MCF 10A (cell line): ENCODE measurements at places on chromosomes 16 and 17.

DNA sequence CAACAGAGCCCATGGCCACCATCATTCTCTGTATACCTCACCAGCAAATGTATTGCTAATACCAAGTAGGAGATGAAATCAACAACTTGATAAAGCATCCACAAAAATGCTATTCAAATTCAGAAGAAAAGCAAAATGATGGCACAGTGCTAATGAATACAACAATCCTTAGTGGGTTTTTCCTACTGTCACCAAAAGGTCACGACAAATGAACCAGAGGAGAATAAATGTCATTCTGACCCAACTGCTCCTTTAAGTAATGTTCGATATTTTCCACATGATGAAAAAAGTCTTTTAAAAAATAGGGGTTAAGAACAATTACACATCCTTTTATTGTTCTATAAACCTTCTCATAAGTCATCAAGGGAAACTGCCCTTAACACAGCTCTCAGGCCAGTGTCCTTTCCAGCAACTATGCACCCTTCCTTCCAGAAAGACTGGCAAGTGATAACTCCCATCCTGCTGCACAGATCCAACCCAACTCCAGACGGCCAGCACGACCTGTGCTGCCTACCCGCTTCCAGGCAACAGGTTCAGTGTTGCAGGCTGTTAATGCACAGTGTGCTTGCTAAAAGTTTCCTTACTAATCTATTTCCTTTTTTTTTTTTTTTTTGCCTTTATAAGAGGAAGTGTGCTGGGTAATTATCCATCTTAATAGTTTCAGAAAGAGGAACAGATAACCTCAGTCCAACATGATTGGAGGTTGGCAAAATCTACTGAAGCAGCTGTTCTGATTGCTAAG is 15.4 kb downstream of the FBXO31 start:
- peaks cover 9% of the 10 kb centered on the region for H3K4me1 ChIP-seq
- no peak overlapping the region for H3K27ac ChIP-seq
- H3K4me3 ChIP-seq: no peak overlapping the region
- H3K36me3 ChIP-seq: peaks cover 34% of the 10 kb centered on the region

DNA sequence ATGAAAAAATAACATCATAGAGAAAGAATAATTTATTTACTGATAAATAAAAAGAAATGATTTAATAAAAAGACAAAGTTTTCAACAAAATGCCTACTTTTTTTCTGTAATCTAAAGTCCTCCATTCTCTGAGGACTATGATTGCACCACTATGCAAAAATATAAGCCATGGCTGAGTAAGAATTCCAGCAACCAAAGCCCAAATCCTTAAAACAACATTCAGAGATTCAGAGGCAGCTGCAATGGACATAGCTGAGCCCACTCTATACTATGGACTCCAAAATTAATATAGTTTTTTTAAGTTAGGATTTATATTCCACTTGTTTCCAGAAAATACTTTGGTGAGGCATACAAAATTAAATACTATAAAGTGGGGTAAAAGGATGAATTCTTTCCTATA is 169.5 kb upstream of the C17orf78 start:
- no peaks in the 10 kb centered on the region for H3K4me1 ChIP-seq
- no peak overlapping the region for H3K27ac ChIP-seq
- no peak overlapping the region for H3K4me3 ChIP-seq
- DNase-seq: no peak

GRCh38 chr17:16415031-16415924 is at the start of gene TRPV2:
Gene TRPV2 (plus strand): TSS chr17:16415571. CDS start chr17:16417669, 2,098 bp downstream.
- H3K4me3 ChIP-seq: no peak within 1 kb of the TSS
- DNase-seq: peak; percentile 45
- peaks cover 9% of the 10 kb centered on the region for H3K4me1 ChIP-seq
- H3K27ac ChIP-seq: no peak within 1 kb of the TSS
- H3K27me3 ChIP-seq: no peaks in the 10 kb centered on the region

- H3K36me3 ChIP-seq: no peaks in the 10 kb centered on the region
- peaks cover 11% of the 10 kb centered on the region for H3K4me1 ChIP-seq
These were observed 40.1 kb upstream of the ZFP90 start for GRCh38 chr16:68499006-68499405.

GRCh38 chr16:50611332-50611934 is 63.2 kb downstream of the NKD1 start:
- DNase-seq: peak; percentile 25
- H3K27me3 ChIP-seq: no peaks in the 10 kb centered on the region
- H3K4me3 ChIP-seq: no peak overlapping the region
- H3K27ac ChIP-seq: no peak overlapping the region
- no peaks in the 10 kb centered on the region for H3K4me1 ChIP-seq

GRCh38 chr17:73284906-73285602 is 23.4 kb upstream of the CPSF4L start:
- peaks cover 29% of the 10 kb centered on the region for H3K36me3 ChIP-seq
- H3K4me3 ChIP-seq: no peak overlapping the region
- no peaks in the 10 kb centered on the region for H3K27me3 ChIP-seq
- peaks cover 32% of the 10 kb centered on the region for H3K4me1 ChIP-seq
- DNase-seq: no peak

DNA sequence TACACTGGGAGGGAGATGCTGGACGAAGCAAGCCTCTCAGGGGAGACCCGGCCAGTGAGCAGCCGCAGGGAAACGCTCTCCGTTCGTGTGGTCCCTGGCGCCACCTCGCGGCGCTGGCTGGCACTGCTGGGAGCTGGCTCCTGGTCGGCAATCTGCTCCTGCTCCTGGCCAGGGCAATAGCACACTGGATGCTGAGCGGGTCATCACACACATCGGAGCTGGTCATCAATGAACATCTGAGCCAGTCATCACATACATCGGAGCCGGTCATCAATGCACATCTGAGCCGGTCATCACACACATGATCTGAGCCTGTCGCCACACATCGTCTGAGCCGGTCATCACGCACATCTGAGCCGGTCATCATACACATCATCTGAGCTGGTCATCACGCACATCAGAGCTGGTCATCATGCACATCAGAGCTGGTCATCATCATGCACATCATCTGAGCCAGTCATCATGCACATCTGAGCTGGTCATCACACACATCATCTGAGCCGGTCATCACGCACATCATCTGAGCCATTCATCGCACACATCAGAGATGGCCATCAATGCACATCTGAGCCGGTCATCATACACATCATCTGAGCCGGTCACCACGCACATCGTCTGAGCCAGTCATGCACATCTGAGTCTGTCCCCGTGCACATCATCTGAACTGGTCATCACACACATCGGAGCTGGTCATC is 217.3 kb downstream of the RBFOX3 start:
- H3K4me3 ChIP-seq: no peak overlapping the region
- no peak overlapping the region for H3K27ac ChIP-seq
- DNase-seq: peak; percentile 63
- peaks cover 91% of the 10 kb centered on the region for H3K27me3 ChIP-seq
- H3K4me1 ChIP-seq: no peaks in the 10 kb centered on the region

DNA sequence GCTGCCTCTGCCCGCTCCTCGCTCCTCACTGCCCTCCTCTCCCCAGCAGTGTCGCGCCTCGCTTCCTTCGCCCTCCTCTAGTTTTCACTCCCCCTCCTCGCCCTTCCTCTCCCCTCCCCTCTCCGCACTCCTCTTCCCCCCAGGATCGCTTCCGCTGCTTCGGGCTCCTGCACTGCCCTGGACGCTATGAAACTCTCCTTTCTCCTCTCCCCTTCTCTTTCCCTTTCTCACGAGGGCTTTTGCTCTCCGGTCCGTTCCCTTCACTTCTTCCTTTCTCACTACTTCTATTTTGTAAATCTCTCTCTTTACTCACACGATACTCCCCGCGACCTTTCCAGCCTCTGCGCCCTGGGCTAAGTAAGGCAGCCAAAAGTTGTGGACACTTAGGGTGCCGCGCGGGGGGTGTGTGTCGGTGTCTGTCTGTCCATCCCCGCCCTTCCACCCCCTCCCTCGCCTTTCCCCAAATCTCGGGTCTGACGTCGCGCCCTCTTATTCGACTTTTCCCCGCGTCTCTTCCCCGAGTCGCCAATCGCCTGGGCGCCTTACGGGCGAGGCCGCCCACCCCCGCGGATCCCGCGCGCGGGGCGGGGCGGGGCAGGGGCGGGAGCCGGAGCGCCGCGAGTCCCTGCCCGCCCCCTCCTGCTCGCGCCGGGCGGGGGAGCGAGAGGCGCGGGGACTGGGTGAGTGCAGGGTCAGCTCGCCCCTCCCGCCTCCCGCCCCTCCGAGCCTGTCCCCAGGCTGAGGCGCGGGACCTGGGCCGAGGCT is at the start of gene IRX3:
TSS of gene IRX3 (minus strand) at position 422 of the 765 bp plus-strand sequence. CDS start 737 bp downstream, outside the sequence.
- peak within 1 kb of the TSS; percentile 95 for H3K27ac ChIP-seq
- peaks cover 4% of the 10 kb centered on the region for H3K4me1 ChIP-seq
- H3K4me3 ChIP-seq: peak within 1 kb of the TSS; percentile 94
- peaks cover 48% of the 10 kb centered on the region for H3K36me3 ChIP-seq
- H3K27me3 ChIP-seq: no peaks in the 10 kb centered on the region

DNA sequence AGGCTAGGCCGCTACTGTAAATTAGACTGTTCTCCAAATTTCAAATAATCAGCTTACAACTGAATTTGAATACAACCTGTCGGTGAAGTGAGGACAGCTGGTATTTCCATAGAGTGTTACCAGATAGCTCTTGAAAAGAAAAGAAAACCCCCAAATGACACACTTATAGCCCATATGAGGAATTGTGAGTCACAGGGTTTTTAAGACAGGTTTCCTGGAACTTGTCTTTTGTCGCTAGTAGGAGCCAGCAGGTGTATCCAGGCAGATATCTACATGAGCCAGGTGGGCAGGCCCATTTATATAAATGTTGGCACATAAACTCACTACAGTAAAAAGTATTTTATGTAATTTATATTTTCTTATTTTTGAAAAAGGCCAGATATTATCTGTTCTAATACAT is 24.0 kb downstream of the TNRC6A start:
- H3K27me3 ChIP-seq: no peaks in the 10 kb centered on the region
- H3K36me3 ChIP-seq: peaks cover 26% of the 10 kb centered on the region
- no peak for DNase-seq
- H3K27ac ChIP-seq: no peak overlapping the region
- peaks cover 27% of the 10 kb centered on the region for H3K4me1 ChIP-seq

- H3K27me3 ChIP-seq: no peaks in the 10 kb centered on the region
- H3K4me1 ChIP-seq: peaks cover 7% of the 10 kb centered on the region
- DNase-seq: peak; percentile 65
- H3K27ac ChIP-seq: peak overlapping the region; percentile 66
- H3K4me3 ChIP-seq: peak overlapping the region; percentile 80
- peaks cover 65% of the 10 kb centered on the region for H3K36me3 ChIP-seq
These were observed 785 bp downstream of the NME3 start for GRCh38 chr16:1770328-1771187.

- H3K4me1 ChIP-seq: peaks cover 5% of the 10 kb centered on the region
- H3K4me3 ChIP-seq: no peak overlapping the region
- H3K36me3 ChIP-seq: no peaks in the 10 kb centered on the region
These were observed 2.6 kb downstream of the TSPOAP1 start for GRCh38 chr17:58325976-58326468.

GRCh38 chr17:21376081-21376758 is at the start of gene KCNJ12:
Gene KCNJ12 (plus strand): TSS chr17:21376357. CDS start chr17:21415343, 38,986 bp downstream.
- H3K27me3 ChIP-seq: no peaks in the 10 kb centered on the region
- no peaks in the 10 kb centered on the region for H3K36me3 ChIP-seq
- no peak within 1 kb of the TSS for H3K27ac ChIP-seq
- H3K4me1 ChIP-seq: no peaks in the 10 kb centered on the region
- H3K4me3 ChIP-seq: no peak within 1 kb of the TSS
